Activated CD4-positive, alpha-beta T cell treated with anti-CD3 and anti-CD28 coated beads, Interleukin-2, Interleukin-4, amounts not matched to agents 100 ng/mL and 50 ng/mL, durations not matched to agents 16 hours and 8 hours (primary cell): ENCODE measurements at places on chromosomes 4 and X.

GRCh38 chr4:142324572-142324971 lies 521.5 kb downstream of the INPP4B start:
- DNase-seq, result peak; percentile 34

- DNase-seq, result peak; percentile 72
Measured at GRCh38 chrX:19840899-19841648, 46.3 kb downstream of the SH3KBP1 start.

- no peak for DNase-seq
Measured at GRCh38 chr4:6495736-6496135, 23.3 kb upstream of the PPP2R2C start.

- no peak for DNase-seq
Measured at GRCh38 chr4:138576684-138577083, 334.5 kb upstream of the SLC7A11 start.

DNA sequence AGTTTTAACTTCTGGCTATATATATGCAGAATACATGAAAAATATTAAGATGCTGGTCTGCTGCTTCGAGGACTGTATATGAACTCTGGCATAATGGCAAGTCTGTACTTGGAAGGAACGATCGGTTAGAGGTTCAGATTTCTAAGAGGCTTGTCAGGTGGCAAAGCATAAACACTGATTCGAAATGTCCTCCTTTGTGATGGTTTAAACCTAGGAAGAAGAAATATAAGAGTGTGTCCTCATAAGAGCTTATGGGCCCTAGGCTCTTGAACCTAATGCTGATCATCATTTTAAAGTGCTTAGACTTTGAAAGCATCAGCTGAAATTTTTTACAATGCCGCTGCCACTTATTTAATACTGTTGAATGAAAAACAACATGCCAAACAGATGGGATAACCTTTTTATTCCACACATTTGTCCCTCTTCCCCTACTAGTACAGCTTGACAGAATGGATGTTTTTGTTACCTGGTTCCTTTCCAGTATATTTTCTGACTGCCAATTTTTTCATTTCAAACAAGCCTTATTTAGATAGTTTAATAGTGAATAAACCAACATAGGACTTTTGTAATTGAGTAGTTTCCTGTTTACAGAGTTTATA lies 8.8 kb downstream of the SPRY1 start:
- DNase-seq, result no peak

DNA sequence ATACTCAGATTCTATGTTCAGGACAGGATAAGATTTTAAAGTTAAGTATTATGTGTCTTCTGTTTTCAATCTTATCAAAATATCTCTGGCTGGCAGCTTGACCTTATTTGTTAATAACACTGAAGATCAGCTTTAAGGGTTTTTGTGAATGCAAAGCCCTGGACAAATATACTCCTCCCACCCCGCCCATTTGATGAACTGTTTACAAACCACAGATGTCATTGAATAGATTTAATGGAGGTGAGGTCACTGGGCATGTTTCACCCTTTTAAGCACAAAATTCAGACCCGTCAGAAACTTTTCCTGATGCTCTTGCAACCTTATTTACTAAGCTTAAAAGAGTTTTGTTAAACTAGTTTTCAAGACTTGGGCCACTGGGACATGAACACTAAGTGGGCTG lies 10.1 kb upstream of the CXCL8 start:
- no peak for DNase-seq

DNA sequence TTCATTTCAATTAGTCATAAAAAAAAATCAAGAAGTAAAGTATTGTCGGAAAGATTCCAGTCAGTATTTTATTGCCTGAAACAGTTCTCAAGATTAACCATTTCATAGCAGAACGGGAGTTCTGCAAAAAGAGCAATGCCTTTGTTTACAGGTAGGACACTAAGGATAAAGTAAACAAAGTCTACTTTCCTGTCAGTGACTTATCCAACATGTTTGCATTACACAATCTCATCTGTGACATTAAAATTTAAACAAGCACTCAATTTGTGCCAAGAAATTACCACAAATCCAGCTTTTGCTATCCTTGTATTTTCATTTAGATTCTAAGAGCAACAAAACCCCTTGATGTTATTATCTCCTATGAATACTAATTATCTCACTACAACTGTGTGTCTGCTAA lies 306.5 kb upstream of the LDB2 start:
- no peak for DNase-seq

- no peak for DNase-seq
Measured at GRCh38 chr4:24370421-24370820, 213.9 kb downstream of the DHX15 start.

DNA sequence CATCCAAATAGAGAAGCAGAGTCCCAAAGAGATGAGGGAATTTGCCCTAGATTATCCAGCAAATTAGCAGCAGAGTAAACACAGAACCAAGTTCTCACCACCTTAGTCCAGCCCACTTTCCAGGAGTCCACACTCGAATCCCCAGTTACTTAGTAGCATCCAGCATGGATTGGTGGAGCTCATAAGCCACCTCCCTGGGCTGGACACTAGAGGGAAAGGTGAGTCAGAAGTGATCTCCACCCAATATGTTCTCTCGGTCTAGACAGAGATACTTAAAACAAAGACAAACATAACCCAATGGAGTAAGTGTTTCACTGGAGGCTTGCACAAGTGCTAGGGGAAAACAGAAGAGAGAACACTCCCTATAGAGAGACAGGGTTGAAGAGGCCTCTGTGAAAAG lies 105.1 kb upstream of the CPEB2 start:
- no peak for DNase-seq

DNA sequence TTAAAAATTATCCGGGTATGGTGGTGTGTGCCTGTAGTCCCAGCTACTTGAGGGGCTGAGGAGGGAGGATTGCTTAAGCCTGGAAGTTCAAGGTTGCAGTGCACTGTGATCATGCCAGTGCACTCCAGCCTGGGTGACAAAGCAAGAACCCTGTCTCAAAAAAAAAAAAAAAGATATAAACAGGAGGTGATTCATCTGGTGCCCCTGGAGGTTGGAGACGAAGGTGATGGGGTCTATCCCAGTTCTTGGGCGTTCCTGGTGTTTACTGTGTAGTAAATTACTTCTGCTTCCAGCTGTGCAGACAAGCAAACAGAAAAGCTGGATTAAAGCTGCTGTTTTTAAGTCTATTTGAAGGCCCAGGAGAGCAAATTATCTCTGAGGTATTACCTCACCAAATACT lies 19.9 kb downstream of the GPKOW start:
- DNase-seq, result no peak

DNA sequence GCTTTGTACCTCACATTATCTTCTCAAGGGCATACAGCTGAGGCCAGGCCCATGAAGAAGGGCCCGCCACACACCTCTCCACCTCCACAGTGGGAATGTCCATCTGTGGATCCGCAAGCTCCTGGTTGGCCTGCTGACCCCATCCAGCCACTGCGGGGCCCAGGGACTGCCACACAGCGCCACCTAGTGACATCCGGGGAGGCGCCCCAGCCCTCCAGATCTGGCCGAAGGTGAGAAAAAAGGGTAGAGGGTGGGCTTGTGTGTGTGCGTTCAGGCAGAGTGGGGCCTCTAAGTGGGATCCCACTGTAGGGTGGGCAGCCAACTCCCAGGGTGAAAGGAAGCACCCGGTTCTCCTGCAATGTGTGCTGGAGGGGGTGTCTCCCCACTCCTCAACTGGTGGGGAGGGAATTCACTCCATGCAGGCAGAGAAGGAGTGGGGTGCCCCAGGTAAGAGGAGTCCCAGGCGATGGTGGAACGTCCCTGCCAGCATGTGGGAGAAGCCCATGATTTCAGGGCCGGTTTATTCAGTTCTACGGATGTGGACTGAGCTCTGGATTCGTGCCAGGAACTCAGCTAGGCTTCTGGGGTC lies 117.3 kb downstream of the ENPP6 start:
- peak; percentile 8 for DNase-seq

DNA sequence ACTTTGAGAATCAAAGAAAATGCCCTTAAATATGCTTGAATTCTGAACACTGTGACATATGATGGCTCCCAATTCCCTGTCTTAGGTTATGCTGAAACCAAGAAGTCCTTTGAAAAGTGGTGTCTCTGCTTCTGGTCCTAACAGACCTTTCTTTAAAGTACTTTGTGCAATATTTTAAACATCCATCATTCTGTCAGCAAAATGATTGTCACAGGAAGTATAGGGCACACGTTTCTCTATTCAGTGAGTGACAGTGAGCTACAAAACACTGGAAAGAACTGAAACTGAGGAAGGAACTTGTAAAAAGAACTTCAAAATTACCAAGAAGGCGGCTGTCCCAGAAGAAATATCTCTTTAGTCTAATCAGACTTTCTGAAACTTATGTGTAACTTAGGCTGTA lies 12.2 kb upstream of the NUP54 start:
- no peak for DNase-seq

DNA sequence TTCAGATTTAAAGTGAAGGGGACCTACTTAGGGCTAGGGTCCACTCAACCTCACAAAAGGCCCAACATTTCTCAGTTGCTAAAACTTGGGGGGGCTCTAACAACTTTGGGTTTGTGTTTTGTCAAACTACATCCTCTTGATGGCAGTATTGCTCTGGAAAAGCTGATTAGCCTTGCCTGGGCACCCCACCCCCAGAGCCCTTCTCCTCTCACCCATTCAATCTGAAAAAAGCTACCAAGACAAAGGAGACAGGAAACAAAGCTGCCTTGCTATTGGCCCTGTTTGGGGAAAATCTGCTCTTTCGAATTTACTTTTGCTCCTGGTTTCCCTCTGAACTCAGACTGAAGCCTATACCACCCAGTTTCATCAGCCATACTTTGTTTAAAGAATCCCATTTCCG lies 195.2 kb upstream of the STK26 start:
- DNase-seq, result peak; percentile 85

DNA sequence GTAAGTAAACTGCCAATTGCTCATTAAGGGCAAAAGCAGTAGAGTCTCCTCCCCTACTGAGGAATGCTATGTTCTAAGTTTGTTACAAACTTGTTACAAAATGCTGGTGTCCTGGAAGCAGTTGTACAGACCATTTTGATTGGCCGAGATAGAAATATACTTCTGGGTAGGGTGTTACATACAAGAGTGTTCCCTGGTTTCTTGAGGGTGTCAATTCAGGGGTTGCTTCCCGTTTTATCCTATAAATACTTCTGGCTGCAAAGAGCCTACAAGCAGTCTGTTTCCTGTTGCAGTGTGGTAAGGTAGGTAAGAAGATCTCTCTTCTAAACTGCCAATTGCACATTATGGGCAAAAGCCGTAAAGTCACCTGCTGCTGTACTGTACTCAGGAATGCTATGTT lies 5.7 kb downstream of the TRPC5OS start:
- no peak for DNase-seq

- DNase-seq, result no peak
Measured at GRCh38 chr4:26124753-26125321, 196.0 kb upstream of the RBPJ start.

GRCh38 chr4:83658806-83659205 lies 122.9 kb downstream of the GPAT3 start:
- no peak for DNase-seq

GRCh38 chr4:56958111-56958517 lies 19.3 kb downstream of the NOA1 start:
- DNase-seq, result no peak

DNA sequence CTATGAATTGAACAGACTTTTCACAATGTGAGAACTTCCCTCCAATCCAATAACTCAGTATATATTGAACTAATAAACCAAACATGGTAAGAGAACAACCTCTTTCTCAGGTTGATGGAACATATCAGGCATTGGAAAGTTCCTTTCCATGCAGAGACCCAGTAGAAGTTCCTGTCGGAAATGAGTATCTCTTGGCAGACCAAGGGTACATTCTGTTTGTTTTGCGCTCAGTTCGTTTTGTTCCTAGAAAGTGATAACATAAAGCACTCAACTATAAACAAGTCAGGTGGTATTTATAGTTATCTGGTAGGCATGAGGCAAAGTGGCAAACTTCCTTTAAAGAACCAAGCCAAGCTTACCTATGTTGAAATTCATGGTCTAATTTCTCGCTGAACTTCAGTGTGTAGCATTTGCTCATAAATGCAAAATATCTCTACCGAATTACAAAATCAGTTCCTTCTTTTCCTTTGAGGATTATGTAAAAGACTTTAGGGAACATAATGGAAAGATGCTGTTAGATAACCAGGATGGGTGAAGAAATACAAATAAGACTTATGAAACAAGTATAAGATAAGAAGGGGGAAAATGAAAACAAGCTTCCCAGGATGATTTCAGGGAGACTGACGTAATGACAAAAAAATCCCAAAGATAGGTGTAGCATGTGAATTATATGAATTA lies 120.3 kb downstream of the ARHGAP24 start:
- no peak for DNase-seq

- no peak for DNase-seq
Measured at GRCh38 chr4:113849771-113850170, 88.2 kb upstream of the CAMK2D start.

DNA sequence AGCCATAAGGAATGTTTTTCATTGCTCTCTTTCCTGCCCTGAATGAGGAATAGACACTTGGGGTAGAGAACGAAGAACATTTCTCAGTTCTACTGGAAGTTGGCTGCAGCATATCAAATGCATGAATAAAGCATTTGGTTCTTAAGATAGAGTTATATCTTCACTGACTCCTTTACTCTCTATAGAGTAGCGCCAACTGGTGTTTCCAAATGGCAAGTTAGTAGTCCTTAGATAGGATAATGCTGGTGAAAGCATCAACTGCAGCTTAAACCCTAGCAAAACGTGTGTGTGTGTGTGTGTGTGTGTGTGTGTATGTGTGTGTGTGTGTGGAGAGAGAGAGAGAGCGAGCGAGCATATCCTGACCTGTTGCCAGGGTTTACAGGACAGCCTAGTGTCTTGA lies 62.2 kb upstream of the FRMPD4 start:
- DNase-seq, result no peak

GRCh38 chr4:37634180-37634579 lies 52.0 kb downstream of the RELL1 start:
- DNase-seq, result no peak

- DNase-seq, result peak; percentile 29
Measured at GRCh38 chrX:133923113-133923512, 62.3 kb downstream of the GPC3 start.

DNA sequence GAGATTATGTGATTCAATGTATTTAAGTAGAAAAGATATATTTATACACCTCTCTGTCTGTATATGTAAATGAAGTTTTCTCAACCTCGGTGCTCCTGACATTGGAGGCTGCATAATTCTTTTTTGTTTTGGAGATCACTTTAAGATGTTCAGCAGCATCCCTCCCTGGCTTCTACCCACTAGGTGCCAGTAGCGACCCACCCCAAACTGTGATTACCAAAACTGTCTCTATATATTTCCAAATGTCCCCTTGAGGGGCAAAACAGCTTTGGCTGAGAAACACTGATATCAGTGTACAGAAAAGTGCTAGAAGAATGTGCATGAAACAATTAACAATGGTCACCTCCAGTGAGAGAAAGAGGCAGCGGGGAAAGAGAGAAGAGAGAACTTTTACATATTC lies 51.2 kb downstream of the DCX start:
- DNase-seq, result no peak

GRCh38 chr4:3079694-3080123 lies 5.2 kb downstream of the HTT start:
- no peak for DNase-seq

DNA sequence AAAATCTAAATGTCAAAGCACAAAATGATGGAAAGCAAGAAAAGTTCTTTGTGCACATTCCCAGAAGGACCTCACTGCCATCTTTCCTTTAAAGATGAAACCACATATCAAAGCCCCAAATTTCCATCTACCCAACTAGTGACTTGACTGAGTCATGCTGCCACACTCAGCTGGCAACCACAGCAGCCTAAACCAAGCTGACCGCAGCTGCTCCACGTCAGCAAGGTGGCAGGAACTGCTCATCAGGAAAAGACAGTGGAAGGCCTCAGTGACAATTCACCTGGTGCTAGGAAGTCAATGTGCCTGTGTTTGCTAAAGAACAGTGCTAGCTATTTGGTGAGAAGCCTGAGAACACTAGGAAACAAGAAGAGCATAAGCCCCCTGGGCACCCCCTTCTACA lies 26.1 kb downstream of the ACOX3 start:
- DNase-seq, result peak; percentile 81
